ENCODE measurements at places on chromosomes 5 and 9. TPM values are rescaled to one million over a fixed set of nuclear protein-coding genes. Genes with fewer than 3 reads are reported as not detected.

Gene CDH9
- not detected for polyA plus RNA-seq

Gene FAM169A
- polyA plus RNA-seq = 2.2 TPM

Gene PAEP
- 0.57 TPM for polyA plus RNA-seq

Gene SCGB3A2
- 0.36 TPM for polyA plus RNA-seq

Gene PLEKHG4B
- 0.47 TPM for polyA plus RNA-seq

Gene IFNE
- not detected for polyA plus RNA-seq

Gene PCDHA9
- polyA plus RNA-seq = 0.05 TPM

Gene HTR1A
- 1.4 TPM for polyA plus RNA-seq

Gene SPATA31E1
- polyA plus RNA-seq = not detected

Gene PDE8B
- polyA plus RNA-seq = 10.6 TPM

Gene SLC24A2
- polyA plus RNA-seq = 0.01 TPM

Gene TPPP
- polyA plus RNA-seq = 2.5 TPM

Gene JAKMIP2
- polyA plus RNA-seq = 7.0 TPM

Gene CKMT2
- polyA plus RNA-seq = 11.4 TPM

Gene EDIL3
- 8.9 TPM for polyA plus RNA-seq

Gene FRRS1L
- 17.5 TPM for polyA plus RNA-seq

Gene EIF4E1B
- 0.61 TPM for polyA plus RNA-seq

Gene EGFL7
- polyA plus RNA-seq = 0.18 TPM

Gene ZFP37
- polyA plus RNA-seq = 4.8 TPM

Gene TRMT10B
- polyA plus RNA-seq = 9.9 TPM

Gene SLC36A3
- polyA plus RNA-seq = not detected

Gene PRRX2
- 0.77 TPM for polyA plus RNA-seq

Gene NDOR1
- polyA plus RNA-seq = 7.2 TPM

Gene ODF2
- 23.9 TPM for polyA plus RNA-seq

Gene NNT
- polyA plus RNA-seq = 12.2 TPM

Gene GRXCR2
- polyA plus RNA-seq = not detected

Gene TEX48
- polyA plus RNA-seq = not detected

Gene NUTM2F
- not detected for polyA plus RNA-seq

Gene GPX8
- polyA plus RNA-seq = 58.8 TPM

Gene IFNA13
- polyA plus RNA-seq = not detected

Gene PSD2
- polyA plus RNA-seq = 0.12 TPM

Gene DIPK1B
- 2.9 TPM for polyA plus RNA-seq

Gene C5orf52
- polyA plus RNA-seq = not detected

Gene CATSPER3
- 0.57 TPM for polyA plus RNA-seq

Gene EXD3
- 1.0 TPM for polyA plus RNA-seq

Gene IFNA2
- polyA plus RNA-seq = not detected

Gene SLC25A2
- polyA plus RNA-seq = 0.10 TPM

Gene ST8SIA4
- 1.9 TPM for polyA plus RNA-seq

Gene WDR31
- 4.6 TPM for polyA plus RNA-seq

Gene TMEM171
- 0.10 TPM for polyA plus RNA-seq

Gene ORM2
- polyA plus RNA-seq = not detected

Gene ADAMTS19
- 0.18 TPM for polyA plus RNA-seq

Gene SKIC3
- polyA plus RNA-seq = 31.8 TPM

Measured in ovary (tissue), 10 donors.